Suppressor macrophage treated with lipopolysaccharide for 1 hour (primary cell): ENCODE measurements at places on chromosomes 7 and 10.

DNA sequence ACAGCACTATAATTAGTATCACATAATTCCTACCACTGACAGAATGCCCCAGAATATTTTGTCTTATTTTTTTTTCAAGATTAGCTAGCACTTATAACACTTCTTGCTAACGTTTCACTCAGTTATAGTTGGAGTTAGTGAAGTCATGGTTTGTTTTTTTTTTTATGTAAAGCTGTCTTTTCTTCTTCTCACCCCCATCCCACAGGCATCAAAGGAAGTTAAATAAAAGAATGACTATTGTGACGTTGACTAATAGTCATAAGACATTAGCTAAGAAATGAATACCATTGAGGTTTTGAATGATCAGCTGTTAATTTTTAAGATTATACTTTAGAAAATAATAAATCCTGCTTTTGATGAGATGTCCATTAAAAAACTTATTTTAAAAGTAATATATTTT, 498.3 kb downstream of the GFRA1 start:
- DNase-seq: no peak

DNA sequence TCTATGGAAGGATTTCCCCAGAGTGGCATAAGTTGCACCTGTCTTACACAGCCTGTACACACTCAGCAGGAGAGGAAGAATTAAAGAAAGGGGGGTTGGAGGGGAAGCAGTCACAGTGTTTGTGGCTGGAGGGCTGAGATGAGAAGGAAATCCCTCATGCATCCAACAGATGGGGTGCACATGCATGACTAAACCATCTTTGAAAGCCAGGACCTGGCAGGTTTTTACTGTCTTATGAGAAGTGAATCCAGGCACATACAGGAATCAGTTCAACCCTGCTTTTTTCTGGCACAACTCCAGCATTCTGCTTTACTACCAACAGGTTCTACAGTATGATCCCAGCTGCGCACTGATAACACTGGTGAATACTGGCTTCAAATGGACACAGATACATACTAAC, 107.7 kb downstream of the CACNA2D1 start:
- DNase-seq: no peak

DNA sequence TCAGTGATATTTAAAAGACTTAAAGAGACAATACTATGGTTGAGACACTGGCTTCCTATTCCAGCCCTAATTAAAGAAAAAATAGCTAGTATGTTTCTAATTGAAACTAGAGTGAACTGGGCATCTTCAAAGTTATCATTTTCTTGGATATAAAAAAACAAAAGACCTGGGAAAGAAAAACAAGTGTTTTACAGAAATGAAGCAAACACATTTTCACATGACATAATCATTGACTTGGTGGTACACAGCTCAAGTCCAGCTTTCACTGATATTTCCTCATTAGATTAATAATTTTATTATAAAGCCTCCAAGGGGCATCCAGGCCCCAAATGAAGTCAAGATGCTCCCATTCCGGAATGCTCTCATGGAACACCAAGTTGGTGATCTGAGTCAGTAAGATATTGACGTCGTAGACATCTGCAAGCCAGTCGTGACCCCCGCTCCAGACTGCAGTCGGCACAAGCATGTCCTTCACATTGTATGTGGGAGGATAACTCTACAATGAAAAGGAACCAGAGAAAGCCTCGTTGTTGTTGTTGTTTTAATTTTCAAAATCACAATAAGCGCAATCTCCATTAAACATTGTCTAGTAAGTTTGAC, 7.5 kb upstream of the CH25H start:
- no peak for DNase-seq

DNA sequence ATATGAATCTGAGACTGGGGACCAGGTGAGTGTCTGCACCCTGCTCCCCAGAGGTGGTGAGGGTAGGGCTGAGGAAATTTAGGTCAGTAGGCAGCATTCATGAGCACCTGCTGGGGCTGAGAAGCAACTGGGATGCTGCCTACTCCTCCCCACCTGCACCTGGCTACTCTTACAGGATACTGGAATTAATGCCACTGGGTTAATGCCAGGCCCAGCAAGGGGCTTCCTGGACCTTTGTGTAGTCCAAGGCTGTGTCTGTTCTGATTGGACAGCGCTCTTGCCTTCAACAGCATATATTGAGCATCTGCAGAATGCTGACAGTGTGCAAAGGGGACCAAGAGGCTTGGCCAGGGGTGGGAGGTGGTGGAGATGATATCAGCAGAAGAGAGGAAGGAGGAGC, 32.1 kb downstream of the ADCYAP1R1 start:
- no peak for DNase-seq

DNA sequence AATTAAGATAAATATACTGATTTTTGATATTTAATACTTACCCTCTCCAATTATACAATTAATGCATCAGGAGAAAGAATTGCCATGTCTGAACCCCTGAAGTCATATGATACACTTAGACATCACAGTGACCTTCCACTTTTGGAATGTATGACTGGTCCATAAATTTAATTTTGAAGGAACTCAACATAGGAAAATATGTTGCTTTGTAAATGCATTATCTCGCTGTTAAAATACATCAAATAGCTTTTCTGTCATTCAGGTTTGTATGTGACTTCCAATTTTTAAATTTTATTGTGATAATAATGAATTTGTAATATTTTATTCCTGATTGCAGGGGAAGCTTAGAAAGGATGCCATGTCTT, 631.9 kb upstream of the ANKRD30A start:
- no peak for DNase-seq

DNA sequence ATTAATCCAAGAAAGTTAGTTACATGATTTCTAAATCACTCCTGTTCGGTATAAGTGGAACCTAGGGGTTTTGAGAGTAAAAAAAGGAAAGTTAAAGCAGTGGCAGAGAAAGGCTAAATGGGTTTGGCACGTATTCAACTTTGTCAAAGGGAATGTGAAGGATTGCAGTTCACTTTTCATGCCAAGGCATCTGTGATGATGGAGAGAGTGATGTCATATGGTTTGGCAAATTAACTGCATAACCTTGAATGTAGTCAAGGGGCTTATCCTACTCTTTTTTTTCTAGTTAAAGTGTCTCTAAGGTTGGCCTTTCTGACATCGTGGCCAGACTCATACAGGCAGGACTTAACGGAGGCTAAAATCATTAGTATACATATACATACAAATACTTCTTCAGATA, 277.8 kb downstream of the EXOC4 start:
- DNase-seq: no peak

- no peak for DNase-seq
Observed at GRCh38 chr7:51620706-51621105, 304.1 kb upstream of the COBL start.

- DNase-seq: no peak
Observed at GRCh38 chr7:150954986-150955518, 23.1 kb downstream of the KCNH2 start.
